ENCODE measurements at places on chromosomes 2 and 18.

- DNase-seq, result no peak
Measured at GRCh38 chr18:13894531-13894930, 20.8 kb downstream of the MC2R start.

- DNase-seq, result no peak
Measured at GRCh38 chr2:205751569-205752031, 69.3 kb downstream of the NRP2 start.

- DNase-seq, result no peak
Measured at GRCh38 chr2:162090109-162090508, 16.1 kb upstream of the DPP4 start.

DNA sequence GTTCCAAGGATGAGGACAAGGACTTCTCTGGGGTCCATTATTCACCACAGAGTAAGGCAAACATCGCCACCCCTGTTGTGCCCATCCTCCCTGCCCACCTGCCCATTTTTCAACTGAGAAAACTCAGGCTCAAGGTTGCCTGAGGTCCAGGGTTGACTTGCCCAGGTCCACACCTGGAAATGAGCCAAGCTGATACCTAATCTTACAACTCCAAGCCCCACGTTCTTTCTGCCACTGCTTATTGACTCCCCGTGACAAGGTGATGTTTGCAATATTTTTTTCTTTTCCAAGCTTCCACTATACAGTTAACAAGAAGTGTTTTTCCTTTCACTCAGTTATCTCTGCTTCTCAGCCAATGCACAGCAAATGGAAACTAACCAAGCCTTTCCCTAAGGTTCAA is 39.0 kb downstream of the RNF152 start:
- DNase-seq, result no peak

- no peak for DNase-seq
Measured at GRCh38 chr2:230671117-230671516, 41.5 kb upstream of the CAB39 start.
